ENCODE measurements at places on chromosomes 6 and 20. TPM values are rescaled to one million over a fixed set of nuclear protein-coding genes. Genes with fewer than 3 reads are reported as not detected.

The ARMC2 gene
- total RNA-seq: 5.2 TPM

GRCh38 chr6:136060759-136061158 is 189.4 kb downstream of the MTFR2 start:
- no peak for DNase-seq

- DNase-seq: no peak
Measured at GRCh38 chr6:63567966-63568365, 4.3 kb upstream of the LOC128125822 start.

DNA sequence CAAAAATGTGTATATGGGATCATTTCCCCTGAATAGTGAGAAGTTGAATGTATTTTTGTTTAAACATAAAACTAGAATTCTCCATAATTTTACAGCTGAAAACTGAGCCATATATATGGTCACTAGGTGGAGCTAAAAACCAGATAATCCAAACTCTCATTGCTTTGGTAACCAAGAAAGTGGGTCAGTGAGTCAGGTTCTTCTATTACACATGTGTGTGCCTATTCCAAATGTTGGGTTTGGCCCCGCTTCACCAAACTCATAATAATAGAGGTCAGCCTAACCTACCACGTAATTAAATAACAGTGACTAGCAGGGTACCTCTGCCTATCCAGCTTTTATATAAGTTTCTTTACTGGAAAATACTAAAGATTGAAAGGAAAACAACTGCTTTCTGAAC is 19.3 kb upstream of the RNGTT start:
- peak; percentile 45 for DNase-seq

GRCh38 chr20:48198929-48199451 is 413.7 kb upstream of the SULF2 start:
- no peak for DNase-seq

- peak; percentile 86 for DNase-seq
Measured at GRCh38 chr20:433300-433975, 25.3 kb downstream of the RBCK1 start.

Measured in activated CD4-positive, alpha-beta T cell treated with anti-CD3 and anti-CD28 coated beads for 36 hours (primary cell).